ENCODE measurements at places on chromosomes 5 and 9.

GRCh38 chr5:157273131-157273556, 7.2 kb downstream of the CYFIP2 start:
- no peak for DNase-seq

- DNase-seq = no peak
Observed at GRCh38 chr9:97675655-97676054, 21.5 kb downstream of the XPA start.

DNA sequence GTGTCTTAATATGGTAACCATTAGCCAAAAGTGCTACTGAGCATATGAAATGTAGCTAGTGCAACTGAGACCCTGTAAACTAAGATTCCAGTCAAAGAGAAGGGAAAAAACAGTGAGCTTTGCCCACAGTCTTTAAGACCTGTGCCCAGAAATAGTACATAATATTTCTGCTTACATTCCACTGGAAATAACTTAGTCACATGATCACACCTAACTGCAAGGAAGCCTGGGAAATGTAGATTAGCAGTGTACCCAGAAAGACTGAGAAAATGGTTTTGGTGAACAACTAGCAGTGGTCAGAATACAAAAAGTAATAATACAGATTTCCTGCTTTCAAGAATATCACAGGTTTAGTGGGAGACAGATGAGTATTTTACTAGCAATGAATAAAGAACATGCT, 2.5 kb upstream of the CPLANE1 start:
- no peak for DNase-seq

DNA sequence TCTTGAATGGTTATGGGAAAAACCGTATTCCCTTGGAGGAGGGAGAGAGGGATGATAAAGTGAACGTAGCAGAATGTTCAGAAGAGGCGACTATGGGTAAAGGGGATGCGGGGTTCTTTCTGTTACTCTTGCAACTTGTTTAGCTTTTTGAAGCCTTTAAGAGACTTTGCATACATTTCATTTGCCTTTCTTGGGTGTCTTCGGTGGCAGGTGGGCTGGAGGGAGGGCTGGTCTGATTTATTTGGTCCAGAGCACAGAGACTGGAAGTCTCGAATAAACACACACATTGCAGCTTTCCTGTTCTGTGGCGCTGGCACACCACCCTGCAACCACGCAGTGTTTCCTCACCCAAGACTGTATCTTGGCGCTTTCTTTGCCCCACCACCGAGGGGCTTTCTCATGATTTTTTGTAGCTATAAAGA, 23.2 kb downstream of the TTF1 start:
- DNase-seq = no peak

GRCh38 chr9:114264806-114265550, 57.9 kb upstream of the ORM1 start:
- no peak for DNase-seq
